ENCODE measurements at places on chromosomes 3 and 15. TPM values are rescaled to one million over a fixed set of nuclear protein-coding genes. Genes with fewer than 3 reads are reported as not detected.

GRCh38 chr15:93859176-93859575, 372.2 kb upstream of the MCTP2 start:
- DNase-seq = no peak

GRCh38 chr3:194269610-194270145, 81.5 kb downstream of the CPN2 start:
- no peak for DNase-seq

DNA sequence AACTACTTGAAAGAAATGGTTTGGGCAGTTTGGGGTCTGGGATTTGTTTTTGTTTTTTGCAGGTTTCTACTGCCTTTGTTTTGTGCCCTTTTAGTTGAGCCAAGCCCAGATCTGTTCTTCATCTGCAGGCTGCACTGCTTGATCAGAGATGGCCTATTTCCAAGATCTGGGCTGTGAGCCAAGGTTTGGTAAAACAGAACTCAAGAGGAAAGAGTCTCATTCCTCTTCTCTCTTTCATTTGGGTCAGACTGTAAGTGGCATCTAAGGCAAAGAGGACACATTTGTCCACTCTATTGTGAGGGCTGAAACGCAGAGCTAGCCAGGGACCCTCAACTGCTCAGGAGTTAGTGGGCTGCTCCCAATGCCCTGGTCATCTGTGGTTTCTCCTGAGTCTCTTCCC, 104.4 kb upstream of the UBE3A start:
- no peak for DNase-seq

- no peak for DNase-seq
Measured at GRCh38 chr3:147875498-147875897, 466.3 kb downstream of the ZIC1 start.

GRCh38 chr3:182482705-182483104, 310.6 kb upstream of the ATP11B start:
- no peak for DNase-seq

DNA sequence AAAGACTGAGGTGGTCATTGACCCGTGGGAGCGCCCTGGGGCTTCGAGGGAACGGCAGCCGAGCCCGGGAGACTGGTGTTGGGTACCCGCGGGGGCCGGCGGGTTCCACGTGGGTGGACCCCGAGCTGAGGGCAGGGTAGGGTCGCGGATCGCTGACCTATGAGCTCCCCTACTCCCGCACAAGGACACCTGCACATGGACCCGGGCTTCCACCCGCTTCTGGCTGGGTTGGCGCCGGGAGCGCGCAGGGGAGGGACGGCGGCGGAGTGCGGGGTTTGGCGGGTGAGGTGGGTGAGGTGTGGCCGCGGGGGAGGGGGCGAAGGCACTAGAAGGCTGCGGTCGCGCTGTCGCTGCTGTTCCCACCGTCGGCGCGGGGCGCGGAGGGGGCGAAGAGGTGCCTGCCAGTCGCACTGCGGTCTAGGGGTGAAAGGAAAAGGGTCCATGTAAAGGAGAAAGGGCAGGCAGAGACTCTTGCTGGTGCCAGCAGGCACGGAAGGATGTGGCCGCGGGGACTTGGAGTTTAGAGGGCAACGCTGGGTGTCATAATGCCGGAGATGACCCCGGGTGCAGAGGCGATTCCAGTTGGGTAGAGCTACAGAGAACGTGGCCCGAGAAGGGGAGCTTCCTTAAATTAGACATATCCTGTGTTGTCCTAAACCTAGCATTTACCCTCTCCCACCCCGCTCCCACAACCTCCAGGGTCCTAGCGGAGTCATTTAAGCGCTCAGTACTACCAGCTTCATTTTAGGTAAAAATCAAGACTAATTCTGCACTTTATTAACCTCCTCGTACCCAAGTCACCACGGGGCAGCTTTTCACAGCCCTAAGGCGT, 245.9 kb upstream of the TOPAZ1 start:
- no peak for DNase-seq

The TUSC7 gene
- total RNA-seq = not detected

The HTR3E gene
- total RNA-seq = not detected

The GAP43 gene
- total RNA-seq = not detected
